ENCODE measurements at places on chromosomes 1 and 21.

DNA sequence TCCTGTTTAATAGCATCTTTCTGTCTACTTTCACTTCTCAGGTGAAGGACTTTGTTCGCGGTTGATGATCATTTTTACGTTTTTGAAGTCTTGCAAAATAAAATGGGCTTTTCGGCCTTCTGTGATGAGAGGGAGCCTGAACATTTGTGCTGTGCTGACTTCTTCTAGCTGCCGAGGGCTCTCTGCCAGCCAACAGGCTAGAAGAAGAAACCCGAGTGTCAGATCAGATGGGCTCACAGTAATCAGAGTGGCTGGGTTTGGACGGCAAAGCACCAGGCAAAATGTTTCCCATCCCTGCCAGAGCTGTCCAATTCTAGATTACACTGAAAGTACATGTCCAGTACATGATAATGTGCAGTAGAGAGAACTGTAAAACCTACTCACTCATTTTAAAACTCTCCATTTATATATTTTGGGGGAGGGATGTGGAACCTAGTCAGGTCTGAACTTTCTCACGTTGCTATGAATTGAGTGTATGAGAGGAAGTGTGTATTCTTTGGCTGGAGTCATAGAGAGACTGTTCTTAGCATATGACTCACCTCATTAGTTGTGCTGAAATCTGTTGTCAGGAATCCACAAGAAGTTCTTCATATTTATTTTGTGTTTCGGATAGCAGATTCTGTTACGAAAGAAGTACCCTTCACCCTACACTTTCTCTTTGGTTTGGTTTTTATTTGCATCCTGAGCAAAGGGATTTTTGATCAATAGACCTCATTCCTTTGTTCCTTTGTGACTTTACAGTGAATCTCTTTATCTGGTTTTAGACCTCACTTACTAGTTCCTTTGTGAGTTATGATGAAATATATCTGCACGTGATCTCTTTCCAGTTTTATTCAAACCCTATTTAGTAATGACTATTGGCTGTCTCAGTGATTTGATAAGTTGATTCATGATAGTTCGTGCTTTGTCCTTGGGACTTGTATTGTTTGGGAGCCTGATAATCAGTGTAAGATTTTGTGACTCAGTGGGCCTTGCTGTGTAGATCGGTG, 4.8 kb downstream of the ATP1A1 start:
- peak; percentile 40 for DNase-seq

GRCh38 chr1:244371242-244372141, 80.2 kb downstream of the ADSS2 start:
- DNase-seq, result no peak

GRCh38 chr1:227227761-227228160, 90.5 kb downstream of the CDC42BPA start:
- no peak for DNase-seq

DNA sequence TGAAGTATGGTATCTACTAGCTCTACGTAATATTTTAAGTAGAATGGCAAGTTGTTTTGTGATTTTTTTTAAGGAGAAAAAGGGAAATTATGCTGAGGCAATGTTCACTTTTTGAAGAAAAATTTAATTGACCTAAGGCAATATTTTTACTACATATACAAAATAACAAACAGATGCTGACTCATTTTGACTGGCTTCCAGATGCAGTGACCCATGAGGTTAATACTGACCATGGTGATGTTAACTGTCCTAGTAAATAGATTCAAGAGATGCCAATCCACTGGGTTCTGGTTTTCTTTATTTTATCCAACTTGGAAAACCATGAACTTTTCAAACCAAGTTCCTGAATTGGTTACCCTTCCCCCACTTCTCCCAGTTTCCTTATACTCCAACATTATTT, 154.9 kb downstream of the CRB1 start:
- DNase-seq, result no peak

- DNase-seq, result no peak
Measured at GRCh38 chr1:231665726-231666125, 39.1 kb downstream of the DISC1 start.
